Umbilical cord (tissue), 2 donors: ENCODE measurements at places on chromosomes 4 and X.

DNA sequence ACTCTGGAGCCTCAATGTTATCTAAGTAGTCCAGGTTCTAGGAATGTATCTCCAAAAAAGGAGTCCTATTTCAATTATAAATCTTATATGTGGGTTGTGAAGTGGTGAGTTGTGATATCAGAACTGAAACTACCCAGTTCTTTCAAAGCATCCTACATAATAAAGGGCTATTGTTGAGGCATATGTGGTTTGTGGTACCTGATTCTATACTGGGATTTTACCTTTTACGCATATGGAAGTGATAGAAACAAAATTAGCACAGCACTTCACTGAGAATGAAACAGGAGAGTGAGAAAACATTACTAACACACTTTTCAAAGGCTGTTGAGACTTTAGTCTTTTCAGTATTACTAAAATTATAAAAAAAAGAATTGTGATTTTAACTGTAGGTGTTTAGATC lies 417.7 kb upstream of the GALNT7 start:
- no peak for DNase-seq

DNA sequence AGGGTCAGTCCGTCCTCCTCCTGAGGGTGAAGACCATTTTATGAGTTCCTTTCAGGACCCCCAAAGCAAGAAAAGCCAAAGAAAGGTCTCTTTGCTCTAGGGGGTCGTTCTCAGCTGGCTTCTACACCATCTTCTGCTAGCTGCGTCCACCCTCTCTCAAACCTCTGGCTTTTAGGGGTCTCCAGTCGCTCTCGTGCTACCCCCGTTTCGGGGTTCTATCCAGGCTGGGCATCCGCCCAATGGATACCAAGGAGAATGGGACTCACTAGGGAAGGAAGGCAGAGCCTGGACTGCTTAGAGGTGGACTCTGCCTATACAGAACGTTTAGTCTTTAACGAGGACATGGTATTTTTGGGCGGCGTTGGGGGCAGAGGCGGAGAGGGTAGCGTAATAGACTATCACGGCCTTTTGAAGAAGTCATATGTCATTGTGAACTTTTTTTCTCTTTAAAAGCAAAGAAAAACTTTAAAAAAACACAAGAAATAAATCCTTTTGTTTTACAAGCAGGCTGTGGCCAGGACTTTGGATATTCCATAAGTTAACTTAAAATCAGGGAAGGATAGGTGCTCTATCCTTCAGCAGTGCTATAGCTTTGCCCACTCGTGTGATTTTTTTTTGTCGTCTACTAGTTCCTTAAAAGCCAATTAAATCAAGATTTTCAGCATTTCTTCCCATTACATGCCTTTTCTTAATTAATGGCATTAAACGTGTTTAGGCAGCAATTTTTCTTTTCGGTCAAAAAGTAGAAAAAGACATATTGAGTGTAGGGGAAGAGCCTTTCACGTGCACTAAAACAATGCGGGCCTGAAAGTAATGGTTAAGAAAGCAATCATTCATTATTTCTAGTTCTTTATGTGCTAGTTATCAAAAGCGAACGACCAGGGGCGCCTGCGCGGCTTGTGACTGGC lies 7.2 kb upstream of the PITX2 start:
- DNase-seq = peak; percentile 40

DNA sequence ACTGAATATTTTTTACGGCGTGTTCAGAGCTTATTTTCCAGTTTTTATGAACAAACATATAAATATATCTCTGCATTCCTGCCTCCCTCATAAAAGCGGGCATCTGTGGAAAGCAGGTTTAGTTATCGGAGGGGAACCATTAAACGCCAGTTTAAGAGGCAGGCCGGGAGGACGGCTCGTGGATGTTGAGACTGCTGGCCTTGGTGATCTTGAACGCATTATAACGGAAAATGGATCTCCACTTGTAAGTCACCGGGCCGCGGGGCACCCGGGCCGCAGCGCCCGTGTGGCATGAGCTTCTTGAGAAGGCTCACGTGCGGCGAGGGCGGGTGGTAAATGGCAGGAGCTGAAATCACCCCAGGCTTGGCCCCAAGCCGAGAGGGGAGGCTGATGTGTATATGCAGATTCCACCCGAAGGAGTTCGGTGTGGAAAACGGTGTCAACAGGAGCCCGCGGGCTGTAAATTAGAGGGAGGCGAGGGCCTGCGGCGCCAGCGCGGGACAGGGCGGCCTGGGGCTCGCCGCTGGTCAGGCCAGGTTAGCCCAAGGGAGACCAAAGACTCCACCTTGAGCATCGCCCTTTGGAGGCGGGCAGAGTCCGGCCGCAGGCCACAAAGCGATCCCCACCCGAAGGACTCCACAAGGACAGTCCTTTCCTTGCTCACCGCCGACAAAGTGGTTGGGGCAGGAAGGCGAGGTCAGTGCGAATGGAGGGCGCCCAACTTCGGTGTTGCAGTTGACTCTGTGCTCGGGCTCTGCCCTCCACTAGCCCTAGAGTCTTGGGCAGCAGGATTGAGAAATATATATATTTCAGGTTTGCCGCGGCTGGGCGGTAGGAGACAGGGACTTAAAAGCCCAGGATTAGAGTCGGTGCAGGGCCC lies 1.3 kb upstream of the HAND2 start:
- peak; percentile 56 for DNase-seq

DNA sequence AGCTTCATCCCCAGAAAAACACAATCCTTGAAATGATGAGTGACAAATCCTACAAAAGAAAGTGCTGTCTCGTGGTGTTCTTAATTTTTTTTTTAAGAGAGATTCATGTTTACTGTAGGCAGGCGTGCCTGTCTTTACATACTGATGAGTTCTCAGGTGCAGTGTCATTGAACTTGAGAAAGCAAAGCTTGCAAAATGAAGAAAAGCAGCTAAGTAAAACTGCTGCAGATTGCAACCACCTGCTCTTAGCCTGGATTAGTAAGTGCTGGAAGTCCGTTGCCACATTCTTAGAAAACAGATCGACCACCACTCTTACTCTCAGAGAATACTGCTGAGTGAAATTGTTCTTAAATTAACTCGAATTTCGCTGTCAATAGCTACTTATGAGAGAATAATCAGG lies 854.6 kb downstream of the TRIML1 start:
- DNase-seq = no peak

DNA sequence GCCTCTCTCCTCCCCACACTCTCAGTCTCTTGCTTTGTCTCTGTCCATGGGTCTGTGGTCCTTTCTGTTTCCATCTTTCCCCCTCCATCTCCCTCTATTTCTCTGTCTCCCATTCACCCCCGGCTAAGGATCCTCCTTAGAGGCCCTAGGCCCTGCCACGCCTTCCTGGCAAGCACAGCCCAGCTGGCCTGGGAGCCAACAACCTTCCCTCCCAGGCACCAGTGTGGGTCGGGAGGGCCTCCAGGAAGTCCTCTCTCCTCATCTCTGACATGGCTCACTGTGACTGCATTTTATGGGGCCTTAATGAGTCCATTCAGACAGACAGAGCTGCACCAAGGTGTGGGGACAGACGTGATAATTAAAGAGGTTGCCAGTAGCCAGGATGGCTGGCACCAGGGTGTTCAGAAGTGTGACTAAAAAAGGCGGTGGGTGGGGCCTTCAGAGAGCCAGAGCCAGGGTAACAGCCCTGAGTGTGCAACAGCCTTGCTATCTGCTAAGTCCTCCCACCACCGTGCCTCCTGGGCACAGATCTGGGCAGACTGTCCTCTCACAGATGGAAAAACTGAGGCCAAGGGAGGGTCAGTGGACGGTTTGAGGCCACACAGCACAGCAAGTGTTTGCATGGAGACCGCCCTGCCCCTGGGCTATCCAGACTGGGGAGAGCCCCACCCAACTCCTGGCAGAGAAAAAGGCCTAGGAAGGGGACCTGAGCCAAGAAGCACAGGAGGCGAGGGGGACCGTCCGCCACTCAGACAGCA lies 31.5 kb downstream of the BLOC1S4 start:
- DNase-seq = no peak

DNA sequence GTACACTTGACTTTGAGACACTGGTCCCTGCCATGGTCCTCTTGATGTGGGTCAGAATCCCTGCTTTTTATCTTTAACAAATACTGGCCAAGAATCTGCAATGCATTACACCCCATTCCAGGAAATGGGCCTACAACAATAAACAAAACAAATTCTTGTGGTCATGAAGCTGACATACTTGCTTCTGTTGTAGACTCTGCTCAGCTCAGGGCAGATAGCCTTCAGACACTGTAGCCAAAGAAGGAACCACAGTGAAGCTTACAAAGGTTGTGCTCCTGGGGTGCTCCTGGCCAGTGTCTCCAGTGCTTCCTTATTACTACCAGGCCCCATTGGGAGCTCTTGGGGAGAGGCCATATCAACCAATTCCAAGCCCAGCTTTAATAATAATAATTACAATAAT lies 21.8 kb downstream of the KIAA1210 start:
- DNase-seq = no peak

DNA sequence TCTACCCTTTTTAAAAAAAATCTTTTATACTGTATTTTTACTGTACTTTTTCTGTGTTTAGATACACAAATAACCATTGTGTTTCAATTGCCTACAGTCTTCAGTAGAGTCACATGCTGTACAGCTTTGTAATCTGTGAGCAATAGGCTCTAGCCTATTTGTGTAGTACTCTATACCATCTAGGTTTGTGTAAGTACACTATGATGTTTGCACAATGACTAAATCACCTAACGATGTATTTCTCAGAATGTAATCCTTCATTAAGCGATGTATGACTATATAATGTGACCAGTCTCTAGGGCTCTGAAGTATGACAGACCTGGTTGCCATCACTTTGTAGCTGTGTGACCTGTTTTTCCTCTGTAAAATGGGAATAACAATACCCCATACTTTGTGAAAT lies 14.2 kb upstream of the DCAF4L1 start:
- no peak for DNase-seq

DNA sequence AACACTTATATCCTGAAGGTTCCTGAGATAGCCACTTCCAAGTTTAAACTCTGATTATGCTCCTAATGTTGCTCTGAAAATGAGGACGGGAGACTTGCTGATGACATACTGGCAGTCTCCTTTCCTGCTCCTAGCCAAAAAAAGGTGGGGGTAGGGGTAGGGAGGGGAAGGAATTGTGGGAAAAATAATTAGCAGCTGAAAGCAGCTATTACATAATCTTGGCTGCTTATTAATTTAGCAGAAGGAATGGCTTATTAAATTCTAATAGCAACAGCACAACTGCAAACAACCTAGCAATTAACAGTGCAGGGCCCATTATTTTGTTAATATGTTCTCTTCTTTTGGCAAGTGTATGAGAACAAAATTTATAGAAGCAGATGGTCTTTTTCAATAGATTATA lies 2.0 kb upstream of the AP1S2 start:
- no peak for DNase-seq

GRCh38 chr4:47776353-47776752 lies 61.5 kb downstream of the CORIN start:
- no peak for DNase-seq

DNA sequence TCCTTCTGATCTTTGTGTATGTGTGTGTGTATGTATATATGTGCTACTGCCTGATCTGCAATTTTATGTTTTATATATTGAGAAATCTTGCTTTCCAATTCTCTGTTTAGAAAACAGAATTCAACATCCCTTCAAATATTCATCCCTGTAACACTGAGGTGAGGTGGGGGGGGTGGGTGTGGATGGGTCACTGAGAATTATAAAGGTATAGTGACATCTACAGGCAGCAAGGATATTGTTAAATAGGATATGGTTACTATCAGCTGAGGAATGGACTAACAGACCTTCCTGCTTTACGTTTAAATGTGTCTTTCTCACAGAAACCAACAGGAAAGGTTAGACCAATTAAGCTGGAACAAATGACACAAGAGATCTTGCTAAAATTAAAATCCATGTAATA lies 19.0 kb upstream of the MAGEB2 start:
- no peak for DNase-seq

DNA sequence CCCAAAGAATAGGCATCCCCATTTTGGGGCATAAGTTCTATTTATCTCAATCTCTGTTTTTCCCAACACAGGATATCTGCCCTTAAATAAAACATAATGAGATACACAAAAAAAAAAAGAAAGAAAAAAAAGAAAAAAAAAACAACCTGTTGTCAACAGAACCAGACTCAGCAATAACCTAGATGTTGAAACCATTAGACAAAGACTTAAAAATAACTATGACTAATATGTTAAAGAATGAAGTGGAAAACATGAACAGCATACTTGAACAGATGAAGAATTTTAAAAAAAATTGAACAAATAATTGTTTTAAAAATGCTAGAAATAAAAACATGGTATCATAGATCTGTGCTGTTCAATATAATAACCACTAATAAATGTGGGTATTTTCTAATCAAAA lies 93.4 kb upstream of the RXFP1 start:
- DNase-seq = no peak

DNA sequence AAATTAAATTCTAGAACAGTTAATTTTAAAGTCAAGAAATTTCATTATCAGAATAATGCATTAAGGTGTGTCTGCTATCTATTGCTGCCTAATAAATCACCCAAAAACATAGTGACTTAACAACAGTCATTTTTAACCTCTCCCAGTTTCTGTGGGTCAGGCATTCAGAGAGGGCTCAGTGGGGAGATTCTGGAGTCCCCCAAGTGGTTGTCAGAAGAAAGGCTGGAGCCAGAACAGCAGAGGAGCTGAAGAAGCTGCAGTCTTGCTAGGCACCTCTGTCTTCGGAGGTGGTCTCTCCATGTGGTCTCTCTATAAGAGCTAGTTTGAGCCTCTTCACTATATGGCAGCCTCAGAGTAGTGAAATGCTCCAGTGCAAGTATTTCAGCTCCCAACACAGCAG lies 9.3 kb upstream of the HOPX start:
- DNase-seq = no peak

DNA sequence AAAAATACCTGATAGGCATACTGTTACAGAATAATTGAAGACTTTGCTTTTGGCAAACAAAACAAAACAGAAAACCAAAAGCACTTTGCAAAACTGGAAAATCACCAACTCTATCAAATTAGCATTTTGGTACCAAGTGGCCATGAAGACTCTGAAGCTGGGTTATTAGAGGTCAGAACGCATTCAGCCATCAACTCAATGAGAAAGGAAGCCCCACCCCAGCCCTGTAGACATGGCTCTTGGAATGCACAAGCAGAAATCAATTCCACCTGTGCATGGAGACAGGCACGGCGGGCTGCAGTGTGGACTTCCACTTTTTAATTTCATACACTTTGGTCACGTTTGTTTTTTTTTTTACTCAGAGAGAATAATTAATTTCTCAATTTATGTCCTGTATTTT lies 93.6 kb upstream of the DHX15 start:
- DNase-seq = no peak

DNA sequence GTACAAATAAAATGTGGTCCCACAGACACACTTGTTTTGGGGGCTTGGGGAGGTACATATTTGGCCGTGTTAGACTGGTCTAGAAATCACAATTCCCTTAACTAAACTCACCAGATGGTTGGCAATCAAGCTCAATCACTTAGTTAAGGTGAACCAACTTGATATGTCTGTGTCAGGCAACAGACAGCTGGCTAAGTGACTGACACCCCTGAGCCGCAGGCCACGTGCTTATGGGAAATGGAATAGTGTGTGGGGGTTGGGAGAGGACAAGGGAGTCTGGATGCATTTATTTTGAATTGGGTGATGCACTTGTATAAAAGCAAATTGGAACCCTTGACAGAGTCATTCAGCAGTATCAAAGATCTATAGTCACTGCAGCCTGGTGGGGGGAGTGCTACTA lies 209.0 kb downstream of the HS6ST2 start:
- DNase-seq = no peak

- no peak for DNase-seq
Measured at GRCh38 chrX:111100191-111100590, 4.2 kb downstream of the PAK3 start.

- no peak for DNase-seq
Measured at GRCh38 chr4:116724249-116724648, 361.1 kb downstream of the TRAM1L1 start.

- DNase-seq = no peak
Measured at GRCh38 chr4:70932984-70933383, 30.8 kb downstream of the MOB1B start.
